ENCODE measurements at places on chromosomes 7 and 10. TPM values are rescaled to one million over a fixed set of nuclear protein-coding genes. Genes with fewer than 3 reads are reported as not detected.

DNA sequence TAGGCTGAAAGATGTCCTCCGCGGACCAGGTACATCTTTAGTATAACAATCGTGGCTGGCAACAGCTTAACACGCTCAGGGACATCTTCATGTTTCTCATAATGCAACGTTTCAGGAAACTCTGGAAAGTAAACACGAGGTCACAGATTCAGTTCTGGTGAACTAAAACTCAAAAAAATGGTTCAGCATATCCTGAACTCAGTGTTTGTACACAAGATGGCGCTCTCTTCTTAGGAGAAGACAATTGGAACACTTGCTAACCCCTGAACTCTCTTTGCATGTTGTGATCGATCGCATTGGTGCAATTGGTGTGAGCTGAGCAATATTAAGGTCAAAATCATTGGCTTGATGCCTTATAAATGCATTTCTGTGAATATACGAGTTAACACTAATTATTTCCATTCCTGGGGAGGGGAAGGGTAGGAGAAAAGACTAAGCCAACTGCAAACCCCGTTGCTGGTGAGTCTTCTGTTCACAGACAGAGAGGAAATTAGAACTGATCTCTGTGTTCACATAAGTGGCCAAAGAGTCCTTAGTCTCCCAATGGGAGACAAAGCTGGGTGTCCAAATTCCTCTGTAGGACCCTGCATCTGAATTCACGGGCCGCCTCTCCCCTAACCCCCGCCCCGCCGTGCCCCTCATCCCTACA lies 52.6 kb upstream of the FAM180A start:
- peaks cover 20% of the 10 kb centered on the region for H3K4me1 ChIP-seq
- no peaks in the 10 kb centered on the region for H3K36me3 ChIP-seq
- no peak overlapping the region for H3K27ac ChIP-seq
- H3K4me3 ChIP-seq = no peak overlapping the region
- DNase-seq = peak; percentile 26

DNA sequence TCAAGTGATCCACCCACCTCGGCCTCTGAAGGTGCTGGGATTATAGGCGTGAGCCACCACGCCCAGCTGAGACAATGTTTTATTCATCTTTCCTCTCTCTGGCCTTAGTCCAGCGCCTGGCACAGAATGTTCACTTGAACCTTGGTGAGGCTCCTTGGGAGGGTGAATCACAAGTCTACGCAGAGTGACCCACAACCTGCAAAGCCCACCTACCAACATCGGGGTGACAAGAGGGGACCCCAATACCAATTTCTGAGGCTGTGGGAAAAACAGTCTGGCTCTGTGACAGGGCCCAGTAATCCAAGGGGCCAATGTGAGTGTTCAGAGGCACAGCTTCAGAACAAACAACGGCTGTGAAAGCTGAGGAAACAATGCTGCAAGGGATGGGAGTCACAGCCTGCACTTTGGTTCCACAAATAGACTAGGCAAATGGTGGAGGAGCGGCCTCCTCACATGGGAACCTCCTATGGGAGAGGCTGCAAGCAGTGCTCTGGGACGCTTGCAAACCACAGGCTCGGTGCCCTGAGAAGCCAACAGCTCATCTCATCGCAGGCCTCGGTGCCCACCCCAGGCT lies 5.6 kb upstream of the MALSU1 start:
- H3K4me1 ChIP-seq = peaks cover 9% of the 10 kb centered on the region
- H3K36me3 ChIP-seq = no peaks in the 10 kb centered on the region
- no peak overlapping the region for H3K4me3 ChIP-seq
- peak overlapping the region; percentile 45 for H3K27ac ChIP-seq

DNA sequence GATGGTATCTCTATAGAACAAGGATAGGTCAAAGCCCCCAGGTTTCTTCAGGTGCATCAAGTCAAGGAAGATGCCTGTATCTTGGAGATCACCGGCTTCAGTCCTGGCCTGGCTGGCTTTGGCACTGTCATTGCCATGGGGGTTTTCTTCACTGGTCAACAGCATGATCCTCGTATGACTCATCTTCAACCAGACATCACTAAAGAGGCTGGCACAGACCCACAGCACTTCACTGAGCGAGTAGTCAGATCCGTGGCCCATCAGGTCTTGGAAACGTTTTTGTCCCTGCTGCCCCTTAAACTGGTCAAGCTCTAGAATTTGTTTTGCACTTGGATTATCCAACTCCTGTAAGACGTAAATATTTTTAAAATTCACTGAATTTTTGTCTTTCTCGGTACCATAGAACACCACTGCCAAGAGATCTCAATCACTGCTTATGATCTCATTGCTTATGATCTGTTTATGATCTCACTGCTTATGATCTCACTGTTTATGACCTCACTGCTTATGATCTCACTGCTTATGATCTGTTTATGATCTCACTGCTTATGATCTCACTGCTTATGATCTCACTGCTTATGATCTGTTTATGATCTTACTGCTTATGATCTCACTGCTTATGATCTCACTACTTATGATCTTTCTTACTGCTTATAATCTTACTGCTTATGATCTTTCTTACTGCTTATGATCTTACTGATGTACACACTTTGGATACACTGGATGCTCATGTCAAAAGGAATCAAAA lies 135.2 kb downstream of the CYP26A1 start:
- no peak for DNase-seq
- no peaks in the 10 kb centered on the region for H3K27me3 ChIP-seq
- no peaks in the 10 kb centered on the region for H3K4me1 ChIP-seq
- H3K36me3 ChIP-seq = no peaks in the 10 kb centered on the region

- peaks cover 32% of the 10 kb centered on the region for H3K36me3 ChIP-seq
- H3K4me3 ChIP-seq = no peak overlapping the region
- DNase-seq = no peak
- H3K27me3 ChIP-seq = no peaks in the 10 kb centered on the region
Measured at GRCh38 chr7:137890449-137890921, 43.7 kb upstream of the DGKI start.

The KNDC1 gene
- 11.0 TPM for total RNA-seq

- no peaks in the 10 kb centered on the region for H3K36me3 ChIP-seq
- no peak overlapping the region for H3K27ac ChIP-seq
- no peaks in the 10 kb centered on the region for H3K4me1 ChIP-seq
- no peaks in the 10 kb centered on the region for H3K27me3 ChIP-seq
- no peak overlapping the region for H3K4me3 ChIP-seq
Measured at GRCh38 chr10:62159351-62159750, 109.3 kb downstream of the RTKN2 start.

DNA sequence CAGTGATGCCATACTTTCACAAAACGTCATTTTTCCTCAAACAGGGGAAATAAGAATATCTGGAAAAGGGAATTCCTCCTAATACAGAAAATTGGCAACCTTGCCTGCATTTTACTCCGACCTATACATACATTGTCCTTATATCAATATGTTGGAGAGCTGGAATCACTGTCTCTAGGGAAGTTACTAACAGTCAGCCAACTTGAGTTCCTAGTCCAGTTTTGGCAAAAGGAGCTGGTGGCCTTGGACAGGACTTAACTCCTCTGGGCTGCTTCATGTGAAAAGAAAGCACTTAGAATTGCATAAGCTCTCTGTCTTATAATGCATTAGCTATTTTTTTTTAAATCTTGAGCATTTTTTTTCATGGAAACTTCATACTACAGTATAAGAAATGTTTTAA lies 174.2 kb upstream of the HGF start:
- H3K27me3 ChIP-seq = no peaks in the 10 kb centered on the region
- no peaks in the 10 kb centered on the region for H3K36me3 ChIP-seq
- H3K27ac ChIP-seq = no peak overlapping the region
- no peak overlapping the region for H3K4me3 ChIP-seq
- DNase-seq = no peak
- no peaks in the 10 kb centered on the region for H3K4me1 ChIP-seq

The RELN gene
- total RNA-seq = 5.4 TPM

The GRM3 gene
- 1.4 TPM for total RNA-seq

- peaks cover 4% of the 10 kb centered on the region for H3K4me1 ChIP-seq
- no peaks in the 10 kb centered on the region for H3K27me3 ChIP-seq
- H3K36me3 ChIP-seq = no peaks in the 10 kb centered on the region
- no peak overlapping the region for H3K4me3 ChIP-seq
- no peak overlapping the region for H3K27ac ChIP-seq
Measured at GRCh38 chr7:4288791-4289394, 393.2 kb upstream of the FOXK1 start.

DNA sequence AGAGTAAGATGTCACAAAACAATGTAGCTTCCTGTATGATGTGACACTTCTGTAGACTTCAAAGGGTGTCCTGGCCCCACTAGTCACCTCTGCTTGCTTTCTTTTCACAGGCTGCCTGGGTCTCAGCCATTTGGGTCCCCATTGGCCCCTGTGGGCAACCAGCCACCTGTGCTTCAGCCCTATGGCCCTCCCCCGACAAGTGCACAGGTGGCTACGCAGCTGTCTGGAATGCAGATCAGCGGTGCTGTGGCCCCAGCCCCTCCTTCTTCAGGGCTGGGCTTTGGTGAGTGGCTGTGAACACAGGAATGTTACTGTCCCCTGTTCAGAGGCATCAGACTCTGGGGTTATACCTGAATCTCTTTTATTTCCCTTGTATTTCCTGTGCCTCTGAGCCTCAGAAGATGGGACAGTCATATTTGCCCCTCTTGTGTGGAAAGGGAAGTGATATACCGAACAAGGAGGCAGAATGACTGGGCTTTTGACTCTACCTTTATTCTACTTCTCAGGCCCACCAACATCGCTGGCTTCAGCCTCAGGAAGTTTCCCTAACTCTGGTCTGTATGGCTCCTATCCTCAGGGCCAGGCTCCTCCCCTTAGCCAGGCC lies 15.4 kb downstream of the SEC24C start:
- no peak overlapping the region for H3K4me3 ChIP-seq
- DNase-seq = no peak
- H3K36me3 ChIP-seq = peaks cover 21% of the 10 kb centered on the region

DNA sequence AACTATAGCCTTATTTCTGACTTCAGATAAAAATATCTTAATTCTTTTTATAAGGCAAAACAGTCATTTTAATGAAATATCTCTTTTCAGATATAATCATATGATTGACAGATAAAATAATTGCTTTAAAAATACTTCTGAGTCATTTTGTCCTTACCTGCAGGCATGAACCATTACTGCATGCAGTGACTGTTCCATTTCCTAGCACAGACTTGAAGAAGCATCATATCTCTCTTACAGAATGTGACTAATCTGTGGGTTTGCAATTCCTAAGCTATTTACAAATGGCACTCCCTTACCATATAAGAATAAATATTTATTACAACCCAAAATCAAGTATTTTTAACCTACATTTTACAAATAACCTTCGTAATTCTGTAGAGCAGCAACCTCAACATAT lies 120.7 kb downstream of the SRPK2 start:
- DNase-seq = no peak
- H3K4me3 ChIP-seq = no peak overlapping the region
- H3K4me1 ChIP-seq = peaks cover 23% of the 10 kb centered on the region
- no peaks in the 10 kb centered on the region for H3K36me3 ChIP-seq

- H3K4me3 ChIP-seq = no peak overlapping the region
- H3K4me1 ChIP-seq = no peaks in the 10 kb centered on the region
- DNase-seq = no peak
- peaks cover 3% of the 10 kb centered on the region for H3K36me3 ChIP-seq
- H3K27me3 ChIP-seq = no peaks in the 10 kb centered on the region
Measured at GRCh38 chr7:154646126-154647013, 356.6 kb downstream of the PAXIP1 start.

GRCh38 chr10:82464966-82465365 lies 590.0 kb downstream of the NRG3 start:
- no peak for DNase-seq
- peaks cover 31% of the 10 kb centered on the region for H3K4me1 ChIP-seq
- peaks cover 5% of the 10 kb centered on the region for H3K36me3 ChIP-seq
- no peak overlapping the region for H3K27ac ChIP-seq
- H3K27me3 ChIP-seq = no peaks in the 10 kb centered on the region
- no peak overlapping the region for H3K4me3 ChIP-seq

DNA sequence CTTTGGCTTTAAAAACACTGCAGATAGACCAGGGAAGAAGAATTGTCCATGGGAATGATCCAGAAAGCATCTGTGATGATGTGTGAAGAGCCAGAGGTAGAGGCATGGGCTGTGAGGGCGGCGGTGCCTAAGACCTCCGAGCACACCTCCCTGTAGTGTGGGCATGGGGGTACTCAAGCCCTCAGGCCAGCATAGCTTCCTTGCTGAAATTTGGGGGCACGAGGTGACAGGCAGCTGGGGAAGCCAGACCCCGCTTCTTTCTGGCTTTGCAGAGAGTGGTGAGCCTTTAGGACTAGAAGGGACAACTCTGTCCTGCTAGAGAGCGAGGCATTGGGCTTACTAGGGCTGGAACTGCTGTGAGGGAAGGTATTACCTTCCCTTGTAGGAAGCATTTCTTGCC lies 187.7 kb upstream of the SH2B2 start:
- peaks cover 37% of the 10 kb centered on the region for H3K4me1 ChIP-seq
- H3K27ac ChIP-seq = no peak overlapping the region
- peaks cover 11% of the 10 kb centered on the region for H3K36me3 ChIP-seq

The LRRN3 gene
- total RNA-seq = 1.7 TPM

DNA sequence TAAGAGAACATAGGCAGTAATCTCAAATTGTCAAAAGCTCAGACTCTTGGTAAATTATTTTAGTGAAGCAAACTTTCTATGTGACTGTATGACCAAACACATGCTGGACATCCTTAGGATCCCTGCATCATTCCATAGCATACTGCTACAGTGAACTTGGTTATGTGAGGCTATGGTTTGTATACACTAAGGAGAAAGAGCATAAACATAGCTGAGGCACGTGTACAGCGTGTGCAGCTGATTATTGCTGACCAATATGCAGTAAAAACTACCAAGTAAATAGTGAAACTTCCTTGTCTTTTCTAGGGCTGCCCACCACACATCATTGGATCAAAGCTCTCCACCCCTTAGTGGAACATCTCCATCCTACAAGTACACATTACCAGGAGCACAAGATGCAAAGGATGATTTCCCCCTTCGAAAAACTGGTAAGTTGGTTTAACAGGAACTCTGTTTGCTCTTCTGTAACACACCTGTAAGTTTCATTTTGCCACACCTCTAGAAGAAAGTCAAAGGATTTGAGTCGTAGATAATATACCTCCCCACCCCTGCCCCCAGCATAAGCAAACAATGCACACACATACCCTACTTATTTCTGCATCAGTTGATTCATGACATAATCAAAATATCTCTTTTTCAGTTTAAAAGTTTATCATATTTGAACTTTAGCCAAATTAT lies 98.2 kb downstream of the HDAC9 start:
- no peaks in the 10 kb centered on the region for H3K27me3 ChIP-seq
- DNase-seq = no peak
- H3K4me3 ChIP-seq = no peak overlapping the region

DNA sequence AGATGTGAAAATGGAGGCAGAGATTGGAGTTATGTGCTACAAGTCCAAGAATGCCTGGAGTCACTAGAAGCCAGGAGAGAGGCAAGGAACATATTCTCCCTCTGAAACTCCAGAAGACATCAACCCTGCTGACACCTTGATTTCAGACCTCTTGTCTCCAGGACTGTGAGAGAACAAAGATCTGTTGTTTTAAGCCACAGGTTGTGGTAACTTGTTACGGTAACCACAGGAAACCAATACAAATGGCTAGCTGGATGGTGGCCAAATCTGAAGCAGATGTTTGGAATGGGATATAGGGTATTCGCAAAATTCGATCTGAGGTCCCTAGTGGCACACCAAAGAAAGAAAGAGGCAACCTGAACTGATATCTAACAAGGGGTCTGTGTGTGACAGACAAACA lies 129.0 kb downstream of the HERPUD2 start:
- no peaks in the 10 kb centered on the region for H3K27me3 ChIP-seq
- no peaks in the 10 kb centered on the region for H3K36me3 ChIP-seq
- no peaks in the 10 kb centered on the region for H3K4me1 ChIP-seq
- H3K27ac ChIP-seq = no peak overlapping the region
- DNase-seq = no peak

The FBXO24 gene
- 0.41 TPM for total RNA-seq

All from progenitor cell of endocrine pancreas (in vitro differentiated cells).